ENCODE measurements at places on chromosomes 12 and 14.
A peak's percentile ranks its signal among the peaks of the same experiment; 100 is the strongest.

GRCh38 chr12:74317078-74317601 lies 220.5 kb upstream of the ATXN7L3B start:
- DNase-seq: peak; percentile 17

- no peak for DNase-seq
These were observed 71.1 kb downstream of the C2CD5 start for GRCh38 chr12:22473212-22473611.

- no peak for DNase-seq
These were observed 35.4 kb upstream of the EMP1 start for GRCh38 chr12:13161172-13161571.

- DNase-seq: no peak
These were observed 108.1 kb upstream of the FOXN3 start for GRCh38 chr14:89524990-89525667.

- no peak for DNase-seq
These were observed 27.0 kb downstream of the MAP3K9 start for GRCh38 chr14:70782361-70782760.

GRCh38 chr14:64951291-64951690 lies 8.7 kb upstream of the GPX2 start:
- no peak for DNase-seq

DNA sequence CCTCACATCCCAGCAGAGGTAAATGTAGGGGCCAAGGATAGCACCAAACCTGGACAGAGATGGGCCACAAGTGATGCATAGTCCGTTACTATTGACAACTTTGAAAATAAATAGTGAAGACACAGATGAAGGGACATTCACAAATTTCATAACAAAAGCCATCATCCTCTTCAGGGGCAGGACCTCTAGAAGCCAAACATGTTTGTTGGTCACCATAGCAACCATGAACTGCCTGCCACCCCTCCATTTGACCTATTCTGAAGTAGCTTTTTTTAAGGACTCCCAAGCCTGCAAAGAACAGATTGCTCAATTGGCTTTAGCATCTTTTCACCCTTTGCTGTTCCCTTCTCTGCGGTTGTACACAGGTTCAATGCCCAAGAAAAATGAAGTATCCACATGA lies 35.7 kb upstream of the MDM1 start:
- DNase-seq: no peak

DNA sequence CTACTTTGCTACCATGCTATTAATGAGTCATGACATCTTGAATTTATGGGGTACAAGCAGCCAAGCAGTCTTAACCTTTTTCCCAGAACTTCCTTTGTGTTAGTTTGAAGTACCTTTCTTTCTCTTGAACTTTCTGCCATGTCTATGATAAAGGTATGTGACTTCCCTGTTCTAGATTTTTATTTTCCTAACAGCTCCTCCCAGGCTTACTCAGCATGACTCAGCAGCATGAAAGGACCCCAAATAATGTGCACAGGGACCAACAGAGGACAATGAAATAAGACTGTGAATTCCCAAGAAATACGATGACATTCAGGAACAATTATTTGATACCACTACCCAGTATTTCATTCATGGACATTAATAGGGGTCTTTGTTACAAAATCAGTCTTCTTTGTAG lies 60.0 kb downstream of the TTC6 start:
- DNase-seq: no peak

- DNase-seq: peak; percentile 18
These were observed 232.2 kb downstream of the EMP1 start for GRCh38 chr12:13428538-13429265.

- DNase-seq: no peak
These were observed 57.8 kb downstream of the SLC25A21 start for GRCh38 chr14:37114559-37114958.

DNA sequence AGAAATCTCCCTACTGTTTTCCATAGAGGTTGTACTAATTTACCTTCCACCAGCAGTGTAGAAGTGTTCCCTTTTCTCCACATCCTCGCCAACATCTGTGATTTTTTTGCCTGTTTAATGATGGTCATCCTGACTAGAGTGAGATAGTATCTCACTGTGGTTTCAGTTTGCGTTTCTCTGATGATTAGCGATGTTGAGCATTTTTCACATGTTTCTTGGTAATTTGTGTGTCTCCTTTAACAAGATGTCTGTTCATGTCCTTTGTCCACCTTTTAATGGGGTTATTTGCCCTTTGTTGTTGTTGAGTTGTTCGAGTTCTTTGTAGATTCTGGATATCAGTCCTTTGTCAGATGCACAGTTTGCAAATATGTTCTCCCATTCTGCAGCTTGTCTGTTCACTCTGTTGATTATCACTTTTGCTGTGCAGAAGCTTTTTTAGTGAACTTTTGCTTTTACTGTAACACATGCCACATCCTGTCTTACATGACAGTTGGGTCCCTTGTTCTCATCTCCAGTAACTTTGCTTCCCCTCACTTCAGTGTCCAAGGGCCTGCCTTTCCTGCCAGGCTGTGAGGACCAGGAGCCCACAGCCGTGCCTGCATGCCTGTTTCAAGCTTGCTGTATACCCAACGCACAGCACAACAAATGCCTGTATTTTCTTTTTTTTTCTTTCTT lies 64.9 kb downstream of the SPRING1 start:
- DNase-seq: no peak

GRCh38 chr14:52272375-52272774 lies 4.9 kb downstream of the PTGDR start:
- no peak for DNase-seq

DNA sequence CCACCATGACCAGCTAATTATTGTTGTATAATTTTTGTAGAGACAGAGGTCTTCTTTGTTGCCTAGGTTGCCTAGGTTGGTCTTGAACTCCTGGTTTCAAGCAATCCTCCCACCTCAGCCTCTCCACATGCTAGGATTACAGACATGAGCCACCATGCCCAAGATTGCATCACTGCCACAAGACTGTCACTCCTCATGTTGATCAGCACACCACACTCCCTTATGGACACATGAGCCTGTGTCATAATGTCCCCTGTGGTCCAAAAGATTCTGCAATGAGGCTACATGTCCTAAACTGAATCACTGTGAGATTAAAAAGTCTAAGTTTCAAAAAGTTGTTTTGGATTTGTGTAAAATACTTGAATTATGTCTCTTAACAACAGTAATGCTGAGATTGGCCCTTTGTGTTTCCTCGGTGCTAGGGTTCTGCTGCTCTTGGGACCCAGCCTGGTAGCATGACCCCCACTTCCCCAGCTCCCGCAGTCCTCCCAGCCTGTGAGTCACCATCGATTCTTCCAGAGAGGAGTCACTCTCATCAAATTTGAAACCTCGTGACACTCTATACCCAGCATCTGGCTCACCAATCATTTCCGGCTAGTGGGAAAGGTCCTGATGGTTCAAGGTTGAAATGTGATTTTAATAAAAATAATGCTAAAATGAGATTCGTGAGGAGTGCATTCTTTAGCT lies 890.9 kb downstream of the VRK1 start:
- no peak for DNase-seq

DNA sequence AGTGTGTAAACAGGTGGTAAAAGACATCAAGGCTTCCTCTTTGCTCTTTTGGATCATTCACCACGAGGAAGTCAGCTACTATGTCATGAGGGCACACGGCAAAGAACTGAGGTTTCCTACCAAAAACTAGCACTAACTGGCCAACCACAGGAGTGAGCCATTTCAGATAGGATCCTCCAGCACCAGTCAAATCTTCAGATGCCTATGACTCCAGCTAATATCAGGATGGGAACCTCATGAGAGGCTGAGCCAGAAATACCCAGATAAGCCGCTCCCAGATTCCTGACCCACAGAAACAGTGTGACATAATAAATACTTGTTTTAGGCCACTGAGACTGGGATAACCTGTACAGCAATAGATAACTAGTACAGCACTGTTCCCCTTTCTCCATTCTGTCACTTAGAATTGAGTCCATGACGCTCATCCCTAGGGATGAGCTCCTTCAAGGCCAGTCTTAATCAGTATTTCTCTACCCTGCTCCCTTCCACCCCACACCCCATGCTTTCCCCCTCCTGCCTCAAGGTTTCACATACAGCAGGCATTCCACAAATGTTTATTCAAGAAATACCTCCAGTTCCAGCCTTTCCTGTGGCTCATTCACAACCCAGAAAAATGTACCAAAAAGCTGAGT lies 68.4 kb downstream of the PPM1H start:
- DNase-seq: no peak

DNA sequence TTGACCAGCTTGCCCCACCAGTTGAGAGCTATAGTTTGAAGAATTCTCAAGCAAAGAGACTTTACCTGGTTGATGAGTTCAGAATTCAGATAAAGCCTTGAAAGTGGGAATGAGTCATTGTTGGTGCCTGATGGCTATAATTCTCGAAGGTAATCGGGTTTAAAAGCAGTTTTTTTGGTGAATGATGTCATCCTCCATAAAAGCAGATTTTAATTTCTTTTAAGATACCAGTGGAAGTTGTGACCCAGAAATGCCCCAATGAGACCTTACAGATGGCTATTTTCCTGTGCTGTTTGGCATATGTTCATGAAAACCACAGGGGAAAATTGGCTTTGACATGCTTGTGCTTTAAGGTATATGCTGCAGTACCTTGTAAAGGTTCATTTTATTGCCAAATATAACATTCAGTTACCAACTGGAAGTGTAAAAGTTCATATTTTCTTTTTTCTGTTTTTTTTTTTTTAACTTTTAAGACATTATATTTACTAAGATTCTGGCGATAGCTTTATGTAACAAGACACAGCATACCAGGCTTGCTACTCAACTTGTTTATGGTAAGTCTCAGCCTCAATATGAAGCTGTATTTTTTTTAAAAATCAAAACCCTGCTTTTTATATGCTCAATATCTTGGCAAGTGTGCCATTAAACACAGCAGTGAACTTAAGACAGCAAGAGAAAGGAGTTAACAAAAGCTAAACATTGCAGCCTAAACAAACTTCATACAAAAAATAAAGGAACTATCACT lies 119.3 kb downstream of the LMNTD1 start:
- DNase-seq: no peak

DNA sequence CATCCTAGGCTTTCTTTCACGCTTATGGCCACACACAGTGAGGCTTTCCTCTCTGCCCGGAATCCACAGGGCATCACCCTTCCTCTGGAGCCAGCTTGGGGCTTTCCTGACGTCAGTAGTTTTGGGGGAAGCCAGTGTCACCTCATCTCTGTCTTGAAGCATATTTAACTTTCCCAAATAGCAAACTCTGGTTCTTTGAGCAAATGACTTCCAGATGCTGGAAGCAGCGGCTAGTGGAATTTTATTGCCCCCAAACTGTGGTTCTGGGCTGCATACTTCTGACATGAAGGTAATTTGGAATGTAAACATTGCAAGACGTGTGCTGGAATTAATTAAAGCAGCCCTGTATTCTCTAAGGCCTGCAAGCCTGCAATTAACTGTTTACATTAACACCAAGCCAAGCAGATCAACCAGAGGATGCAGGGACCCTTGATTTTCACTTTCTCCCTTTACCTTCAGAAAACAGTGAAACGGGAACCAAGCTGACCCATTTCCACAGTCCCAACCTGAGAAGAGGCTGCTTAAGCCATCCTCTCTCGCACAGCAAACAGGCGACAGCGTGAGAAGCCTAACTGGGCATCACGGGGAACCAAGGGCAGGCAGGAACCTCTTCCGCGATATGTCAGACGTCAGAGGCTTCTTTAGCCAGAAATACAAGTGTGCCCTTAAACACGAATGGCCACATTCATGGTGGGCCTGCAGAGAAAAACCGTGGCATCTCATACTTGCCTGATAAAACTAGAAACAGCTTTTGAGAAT lies 258.4 kb downstream of the CACNA1C start:
- no peak for DNase-seq

DNA sequence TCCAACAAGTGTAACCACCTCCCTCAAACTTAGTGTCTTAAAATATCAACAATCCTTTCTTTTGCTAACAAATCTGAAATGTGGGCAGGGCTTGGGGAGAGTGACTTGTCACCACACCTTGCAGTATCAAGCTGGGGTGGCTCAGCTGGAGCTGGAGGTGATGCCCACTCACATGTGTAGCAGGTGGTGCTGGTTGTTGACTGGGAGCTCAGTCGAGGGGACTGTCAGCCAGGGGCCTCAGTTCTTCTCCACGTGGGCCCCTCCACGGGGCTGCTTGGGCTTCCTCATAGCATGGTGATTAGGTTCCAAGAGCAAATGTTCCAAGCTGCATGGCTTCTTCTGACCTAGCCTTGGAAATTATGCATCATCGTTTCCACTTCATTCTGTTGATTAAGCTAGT lies 32.6 kb upstream of the ESRRB start:
- DNase-seq: no peak

GRCh38 chr12:84825149-84825548 lies 87.5 kb downstream of the SLC6A15 start:
- DNase-seq: no peak

GRCh38 chr12:113500782-113501311 lies 29.2 kb upstream of the LHX5 start:
- no peak for DNase-seq

DNA sequence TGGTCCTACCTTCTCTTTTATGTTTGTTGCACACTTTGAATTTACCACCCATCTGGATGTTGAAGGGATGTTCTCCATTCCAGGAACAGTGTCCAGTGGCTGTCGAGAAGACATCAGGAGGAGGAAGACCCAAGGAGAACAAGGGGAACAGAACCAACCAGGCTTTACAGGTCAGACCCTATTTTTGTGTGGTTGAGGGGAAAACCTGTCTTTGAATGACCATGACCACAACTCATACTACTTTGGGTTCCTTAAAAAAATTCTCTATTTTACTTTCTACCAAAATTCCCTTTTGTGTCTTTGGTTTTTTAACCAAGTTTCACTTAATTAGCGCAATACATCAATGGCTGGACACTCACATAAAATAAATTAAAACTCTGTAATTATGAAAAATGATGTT lies 78.7 kb downstream of the PLXNC1 start:
- DNase-seq: no peak

DNA sequence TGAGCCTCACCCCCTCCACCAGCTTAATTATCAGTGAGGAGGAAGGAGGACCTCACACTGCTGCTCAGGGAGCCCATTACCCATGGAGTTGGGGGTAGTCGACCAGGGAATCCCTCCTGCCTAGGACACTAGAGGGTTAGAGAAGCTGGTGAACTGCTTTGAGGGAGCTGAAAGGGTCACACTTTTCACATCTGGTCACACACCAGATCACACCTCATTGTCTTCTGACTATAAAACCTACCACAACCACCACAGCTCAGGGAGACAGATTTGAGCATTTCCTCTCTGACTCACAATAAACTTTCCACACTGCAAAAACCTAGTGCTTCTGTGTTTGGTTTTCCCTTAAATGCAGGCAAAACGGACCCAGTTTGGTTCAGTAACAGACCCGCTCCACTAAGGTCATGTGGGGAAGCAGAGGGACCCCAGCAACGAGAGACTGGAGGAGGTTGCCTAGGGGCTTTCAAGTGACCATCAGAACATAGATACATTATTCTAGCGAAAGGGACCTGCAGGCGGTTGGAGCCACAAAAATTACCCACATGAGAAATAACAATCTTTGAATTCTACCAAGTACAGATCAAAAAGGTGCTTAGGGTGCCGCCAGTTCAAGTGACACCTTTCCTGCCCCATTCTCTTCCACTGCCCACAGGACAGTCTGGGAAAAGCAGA lies 151.4 kb upstream of the AVPR1A start:
- no peak for DNase-seq

DNA sequence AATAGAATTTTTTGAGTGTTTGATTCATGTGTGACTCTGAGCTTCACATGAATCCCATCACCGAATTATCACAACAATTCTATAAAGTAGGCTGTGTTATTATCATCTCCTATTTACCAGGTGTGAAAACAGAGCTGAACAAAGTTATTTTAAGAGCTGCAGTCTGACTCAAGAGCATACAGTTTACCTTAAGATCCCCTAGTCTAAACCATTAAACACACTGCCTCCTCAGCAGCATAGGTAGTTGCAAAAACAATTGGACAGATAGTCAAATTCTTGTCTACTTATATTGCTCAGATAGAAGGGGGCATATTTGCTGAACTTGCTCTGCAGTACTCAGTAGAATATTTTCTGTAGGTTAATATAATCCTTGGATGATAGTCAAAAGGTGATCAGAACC lies 219.8 kb upstream of the ATP2B1 start:
- DNase-seq: no peak
